ENCODE measurements at places on chromosomes 6 and 20.

- no peak for DNase-seq
These were observed 540.9 kb upstream of the MAP3K7 start for GRCh38 chr6:91127752-91128151.

GRCh38 chr6:108782179-108783041, 65.8 kb upstream of the ARMC2 start:
- peak; percentile 81 for DNase-seq

DNA sequence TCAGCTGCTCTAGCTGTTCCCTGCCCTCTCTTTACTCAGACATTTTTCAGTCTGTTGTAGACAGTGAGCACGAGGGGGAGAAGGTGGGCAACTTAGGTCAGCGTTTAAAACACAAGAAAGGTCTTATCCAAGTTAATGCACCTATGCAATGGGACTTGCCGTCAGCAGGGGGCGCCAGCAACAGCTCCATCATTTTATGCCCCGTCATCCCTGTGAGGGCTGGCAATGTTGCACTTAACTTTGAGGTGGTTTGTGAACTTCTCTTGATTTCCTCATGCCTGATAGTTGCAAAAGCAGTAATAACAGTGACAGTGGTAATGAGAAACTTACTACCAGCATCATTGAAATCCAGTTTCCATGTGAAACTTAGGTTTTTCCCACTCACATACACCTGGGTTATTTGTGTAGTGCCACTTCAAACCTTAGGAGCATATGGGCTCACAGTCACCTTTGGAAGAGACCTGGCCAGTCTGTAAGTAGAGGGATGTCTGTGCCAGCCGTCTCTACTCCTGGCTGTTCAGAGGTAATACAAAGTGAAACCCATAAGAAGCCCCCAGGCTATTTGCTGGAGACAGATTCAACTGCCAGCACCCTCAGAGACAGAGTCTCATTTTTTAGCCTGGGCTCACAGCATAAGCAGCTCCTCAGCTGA, 44.9 kb upstream of the ID1 start:
- DNase-seq, result peak; percentile 77

DNA sequence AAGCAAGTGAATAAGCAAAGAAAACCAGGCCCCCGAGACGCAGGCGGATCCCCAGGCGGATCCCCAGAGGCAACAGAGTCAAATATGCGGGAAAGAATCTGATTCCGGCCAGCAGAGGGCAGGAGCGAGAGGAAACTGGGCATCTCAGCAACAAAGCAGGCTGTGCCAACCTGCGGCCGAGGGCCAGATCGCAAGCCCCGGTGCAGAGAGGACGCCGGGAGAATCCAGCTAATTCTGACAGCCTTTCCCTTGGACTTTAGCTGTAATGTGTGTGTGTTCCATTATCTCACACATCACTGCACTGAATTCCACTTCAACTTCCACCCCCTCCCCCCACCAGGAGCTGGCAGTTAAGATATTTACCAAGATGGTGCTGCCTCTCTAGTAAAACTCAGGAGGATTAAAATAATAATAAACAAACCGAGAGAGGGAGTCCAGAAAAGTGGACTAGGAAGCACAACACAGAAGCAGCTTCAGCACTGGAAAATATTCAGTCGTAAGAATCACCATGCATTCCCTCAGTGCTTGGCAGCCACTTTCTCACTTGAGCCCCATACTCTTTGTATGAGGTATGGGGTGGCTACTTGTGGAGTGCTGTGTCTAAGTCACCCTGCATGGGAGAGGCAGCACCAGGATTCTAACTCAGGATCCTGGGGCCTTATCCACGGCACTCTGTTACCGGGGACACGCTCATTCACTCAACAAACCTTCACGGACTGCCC, 66.2 kb upstream of the SNX9 start:
- peak; percentile 82 for DNase-seq

DNA sequence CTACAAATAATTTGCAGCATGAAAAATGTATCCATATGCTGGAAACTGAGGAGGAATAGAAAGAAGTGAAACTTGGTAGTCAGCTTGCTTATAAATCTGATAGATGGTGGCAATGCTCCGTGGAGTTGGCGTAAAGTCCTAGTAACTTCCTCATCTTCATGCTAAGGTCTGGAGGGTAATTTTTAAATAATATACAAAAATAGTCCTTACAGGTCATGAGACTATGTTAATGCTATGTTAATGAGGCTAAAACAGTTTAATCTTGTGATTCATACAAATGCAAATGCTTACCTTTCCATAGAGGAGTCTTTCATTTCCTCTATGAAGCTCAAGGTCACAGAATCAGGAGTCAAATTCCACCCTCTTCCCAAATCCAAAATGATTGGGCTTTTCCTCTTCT, 9.4 kb upstream of the CRIP3 start:
- DNase-seq, result no peak

- DNase-seq, result no peak
These were observed 38.1 kb downstream of the BICRAL start for GRCh38 chr6:42819803-42820511.

DNA sequence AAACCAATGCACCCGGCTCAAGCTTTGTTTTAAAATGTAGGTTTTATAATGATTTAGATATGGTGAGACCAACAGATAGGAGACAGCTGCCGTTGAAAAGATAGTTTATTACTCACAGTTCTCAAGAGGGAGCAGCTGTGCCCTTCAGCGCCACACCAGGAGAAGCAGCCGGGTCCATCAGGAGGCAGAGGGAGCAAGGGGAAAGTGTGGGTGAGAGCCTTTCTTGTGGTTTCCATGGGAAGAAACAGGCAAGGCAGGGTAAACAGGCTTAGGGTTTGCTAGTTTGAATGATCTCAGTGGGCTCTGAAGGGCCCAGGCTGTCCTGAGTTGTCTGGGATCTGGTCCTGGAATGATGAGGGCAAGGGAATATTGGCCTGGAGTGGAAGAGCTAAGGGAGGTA, 117.7 kb upstream of the PLCB4 start:
- DNase-seq, result no peak

DNA sequence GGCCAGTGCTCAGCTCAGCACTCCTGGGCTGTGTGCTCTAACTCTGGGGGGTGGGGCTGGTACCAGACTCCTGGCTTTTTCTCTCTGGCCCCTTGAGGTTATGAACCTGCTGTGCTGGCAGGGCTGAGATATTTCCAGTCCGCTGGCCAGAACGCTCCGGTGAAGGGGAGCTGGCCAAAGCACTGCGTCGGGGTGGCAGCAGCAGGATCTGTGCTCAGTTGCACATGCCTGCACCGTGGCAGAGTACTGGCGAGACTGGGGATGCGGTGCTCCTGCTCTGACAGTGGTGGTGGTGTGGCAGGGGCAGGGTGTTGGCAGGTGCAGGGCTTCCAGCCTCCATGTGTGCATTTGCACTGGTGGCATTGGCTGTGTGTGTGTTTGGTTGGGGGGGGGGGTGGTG, 374.4 kb downstream of the PHF3 start:
- no peak for DNase-seq

- no peak for DNase-seq
These were observed 49.8 kb downstream of the GMPR start for GRCh38 chr6:16288163-16288562.

DNA sequence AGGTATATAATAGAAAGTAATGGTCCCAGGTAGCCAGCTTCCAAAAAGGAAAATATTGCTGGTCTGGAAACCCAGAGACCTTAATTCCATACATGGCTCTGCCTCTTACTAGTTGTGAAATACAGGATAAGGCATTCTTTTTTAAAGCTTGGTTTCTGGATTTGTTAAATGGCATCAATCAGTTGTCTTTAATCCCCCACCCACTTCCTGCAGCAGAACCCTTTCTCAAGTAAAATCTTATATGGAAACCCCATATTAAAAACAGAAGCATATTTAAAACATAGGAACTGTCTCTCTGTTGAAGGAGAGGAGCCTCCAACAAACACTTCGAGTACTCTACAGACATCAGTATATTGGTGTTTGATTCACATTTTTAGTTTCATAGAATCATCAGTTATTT, 6.2 kb upstream of the LCA5 start:
- no peak for DNase-seq

DNA sequence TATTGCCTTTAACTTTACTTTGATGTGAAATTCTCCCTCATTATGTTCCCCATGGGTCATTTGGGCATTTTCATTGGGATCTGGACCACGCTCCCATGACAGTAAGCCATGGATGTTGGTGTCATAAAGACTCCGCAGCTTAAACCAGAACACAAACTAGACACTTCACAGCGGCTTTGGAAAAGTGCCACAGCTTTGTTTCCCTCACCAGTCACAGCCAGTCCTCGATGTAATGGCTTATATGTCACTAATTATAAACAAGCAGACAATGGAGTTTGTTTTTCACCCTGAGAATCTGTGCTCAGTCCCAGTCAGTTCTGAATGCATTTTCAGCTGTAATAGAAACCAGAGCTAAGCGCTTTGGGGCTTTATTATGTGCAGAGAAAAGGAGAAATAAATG, 23.2 kb upstream of the DAAM2 start:
- DNase-seq, result no peak

GRCh38 chr20:63942250-63942951, 13.8 kb downstream of the UCKL1 start:
- DNase-seq, result peak; percentile 5

- peak; percentile 63 for DNase-seq
These were observed 114.9 kb downstream of the AKAP7 start for GRCh38 chr6:131250122-131250521.

DNA sequence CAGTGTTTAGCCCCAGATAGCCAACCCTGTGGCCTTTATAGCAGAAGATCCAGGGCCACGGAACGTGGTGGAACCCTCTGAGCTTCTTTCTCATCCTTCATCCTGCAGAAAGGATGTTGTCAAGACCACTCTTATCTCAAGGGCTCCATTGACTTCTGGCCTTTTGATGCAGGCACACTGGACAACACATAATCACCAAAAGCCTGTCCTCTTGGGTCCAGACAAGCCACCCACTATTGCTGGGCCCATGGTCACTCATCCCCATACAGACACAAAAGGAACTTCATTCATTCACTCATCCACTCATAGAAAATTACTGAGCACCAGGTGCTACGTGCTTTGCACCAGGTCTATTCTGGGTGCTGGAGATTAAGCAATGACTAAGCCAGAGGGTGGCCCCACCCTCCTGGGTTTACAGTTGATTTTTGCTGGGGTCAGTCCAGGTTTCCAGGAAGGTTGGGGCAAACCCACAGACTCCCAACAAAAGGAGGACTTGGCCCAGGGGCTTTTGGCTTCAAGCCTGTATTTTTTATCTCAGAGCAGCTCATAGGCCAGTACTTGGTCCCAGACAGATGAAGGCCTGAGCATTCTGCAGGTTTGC, 2.4 kb downstream of the CST8 start:
- no peak for DNase-seq

GRCh38 chr6:88476388-88476787, 310.2 kb upstream of the CNR1 start:
- no peak for DNase-seq

DNA sequence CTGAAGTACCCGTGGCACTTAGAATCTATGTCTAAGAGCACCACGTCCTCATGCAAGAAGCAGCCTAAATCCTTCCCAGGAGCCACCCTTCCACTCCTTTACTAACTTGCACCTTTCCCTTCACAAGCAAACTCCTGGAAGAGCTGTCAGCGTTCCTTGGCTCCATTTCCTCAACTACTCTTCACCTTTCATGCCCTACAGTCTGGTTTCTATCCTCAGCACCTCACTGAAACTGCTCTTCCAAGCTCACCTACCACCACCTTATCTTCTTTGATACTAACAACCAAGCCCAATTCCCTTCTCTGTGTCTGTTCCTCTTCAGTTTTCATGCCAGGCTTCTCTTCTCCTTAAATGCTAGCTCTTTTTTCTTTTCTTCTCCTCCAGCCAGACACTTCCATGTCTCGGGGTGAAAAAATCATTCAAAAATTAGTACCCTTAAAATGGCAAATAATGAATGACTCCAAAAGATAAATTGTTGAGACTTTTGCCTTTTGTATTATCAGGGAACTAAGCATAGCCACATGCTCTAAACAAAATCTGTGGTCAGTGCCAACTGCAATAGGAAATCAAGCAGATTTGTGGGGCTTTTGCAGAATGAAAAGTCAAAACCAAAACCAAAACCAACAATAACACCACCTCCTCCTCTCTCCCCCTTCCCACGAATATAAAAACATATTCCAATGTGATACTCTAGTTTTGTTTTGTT, 149.6 kb upstream of the KCNK16 start:
- DNase-seq, result no peak

GRCh38 chr6:136723780-136724179, 68.5 kb downstream of the MAP3K5 start:
- DNase-seq, result peak; percentile 36

- no peak for DNase-seq
These were observed 239.4 kb downstream of the DLL1 start for GRCh38 chr6:170051229-170052172.

DNA sequence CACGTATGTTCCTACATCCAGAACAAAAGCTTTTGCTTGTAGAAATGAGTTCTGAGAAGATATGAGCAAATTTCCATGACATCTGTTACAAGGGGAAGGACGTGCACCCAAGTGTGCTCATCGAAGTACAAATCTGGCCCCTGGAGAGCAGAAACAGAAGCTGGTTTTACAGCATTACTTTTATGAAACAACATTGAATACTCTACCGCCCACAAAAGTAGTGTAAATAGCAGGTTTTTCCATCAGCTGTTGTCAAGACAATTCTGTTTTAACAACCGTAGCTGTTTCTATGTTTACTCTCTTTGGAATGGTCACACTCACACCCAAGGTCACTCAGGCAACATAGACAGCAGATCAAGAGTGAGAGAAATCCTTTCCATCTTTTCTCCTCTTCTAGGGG, 114.2 kb upstream of the SSTR4 start:
- no peak for DNase-seq

GRCh38 chr6:26123675-26123946, 36.4 kb downstream of the HFE start:
- no peak for DNase-seq

GRCh38 chr20:49286689-49287551, 9.1 kb upstream of the ZNFX1 start:
- DNase-seq, result no peak

GRCh38 chr6:52180787-52181558, 5.2 kb upstream of the IL17A start:
- DNase-seq, result no peak

DNA sequence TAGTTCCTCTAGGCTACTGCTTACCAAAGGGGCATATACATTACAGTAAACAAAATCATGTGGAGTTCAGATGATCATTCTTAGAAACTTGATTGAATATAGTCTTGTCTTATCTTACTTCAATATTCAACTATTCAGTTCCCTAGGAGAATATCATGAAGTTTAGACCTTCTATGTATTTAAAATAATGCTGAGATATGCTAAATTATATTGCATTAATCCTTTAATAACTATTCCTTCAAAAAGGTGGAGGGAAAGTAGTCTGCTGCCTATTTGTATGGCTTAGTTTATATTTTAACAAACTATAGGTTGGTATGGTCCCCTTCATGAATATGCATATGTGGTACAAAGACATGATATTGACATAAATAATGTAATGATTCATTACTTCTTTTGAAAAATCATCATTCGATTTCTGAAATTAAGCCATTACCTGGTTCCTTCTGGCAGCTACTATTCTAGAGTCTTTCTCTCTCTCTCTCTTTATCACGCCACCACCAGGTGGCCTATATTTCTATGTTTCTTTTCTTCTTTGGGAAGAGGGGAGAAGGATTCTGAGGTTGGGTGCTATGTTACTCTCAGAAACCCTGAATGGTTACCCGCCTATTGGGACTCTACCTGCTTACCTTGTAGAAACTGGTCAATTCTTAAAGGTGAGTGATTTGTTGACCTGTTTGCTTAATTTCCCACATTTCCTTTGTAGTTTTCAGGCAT, 855.8 kb downstream of the HACE1 start:
- DNase-seq, result peak; percentile 4

Data from ACHN (cell line).